ENCODE measurements at places on chromosomes 12 and 14.

DNA sequence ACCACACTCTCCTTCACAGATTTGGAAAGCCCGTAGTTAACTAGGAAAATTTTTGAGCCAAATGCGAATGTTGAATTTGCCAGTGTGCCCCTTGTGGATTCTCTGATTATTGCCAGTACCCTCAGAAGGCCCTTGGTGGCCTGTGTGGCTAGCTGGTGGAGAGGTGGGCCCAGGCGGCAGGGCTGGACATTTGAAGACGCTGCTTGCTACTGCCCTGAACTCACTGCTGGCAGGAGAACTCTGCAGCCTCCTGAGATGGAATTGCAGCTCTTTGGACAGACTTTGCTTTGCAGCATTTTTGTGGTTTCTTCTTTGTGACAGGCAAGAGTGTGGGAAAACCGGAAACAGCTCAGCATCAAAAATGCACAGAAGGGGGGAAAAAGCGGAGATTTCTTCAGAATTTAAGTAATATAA is 97.6 kb downstream of the TGFB3 start:
- DNase-seq: peak; percentile 86

GRCh38 chr12:93247313-93247991 is 130.3 kb upstream of the NUDT4 start:
- peak; percentile 36 for DNase-seq

DNA sequence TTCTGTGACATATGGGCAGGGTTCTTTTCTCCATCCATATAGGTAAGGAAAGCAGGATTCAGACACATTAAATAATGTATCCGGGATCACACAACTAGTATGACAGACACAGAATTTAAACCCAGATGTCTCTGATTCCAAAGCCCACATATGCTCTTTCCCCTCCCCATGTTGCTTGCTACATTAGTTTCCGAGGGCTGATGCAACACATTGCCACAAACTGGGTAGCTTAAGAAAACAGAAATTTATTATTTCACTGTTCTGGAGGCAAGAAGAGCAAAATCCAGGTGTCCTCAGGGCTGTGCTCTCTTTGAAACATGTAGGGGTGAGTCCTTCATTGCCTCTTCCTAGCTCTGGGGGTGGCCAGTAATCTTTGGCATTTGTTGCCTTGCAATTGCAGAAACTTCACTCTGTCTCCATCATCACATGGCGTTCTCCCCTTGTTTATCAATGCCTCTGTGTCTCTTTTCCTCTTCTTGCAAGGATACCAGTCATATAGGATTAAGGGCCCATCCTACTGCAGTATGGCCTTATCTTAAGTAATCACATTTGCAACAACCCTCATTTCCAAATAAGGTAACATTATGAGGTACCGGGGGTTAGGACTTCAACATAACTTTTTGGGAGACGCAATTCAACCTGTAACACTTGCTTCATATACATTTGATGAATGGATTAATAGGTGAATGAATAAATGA is 83.0 kb upstream of the CCND2 start:
- DNase-seq: no peak

GRCh38 chr14:101318271-101318670 is 243.0 kb upstream of the DIO3 start:
- no peak for DNase-seq

GRCh38 chr12:7948589-7949260 is 12.7 kb upstream of the SLC2A3 start:
- no peak for DNase-seq

- no peak for DNase-seq
These were observed 53.7 kb upstream of the DYRK2 start for GRCh38 chr12:67594888-67595287.

DNA sequence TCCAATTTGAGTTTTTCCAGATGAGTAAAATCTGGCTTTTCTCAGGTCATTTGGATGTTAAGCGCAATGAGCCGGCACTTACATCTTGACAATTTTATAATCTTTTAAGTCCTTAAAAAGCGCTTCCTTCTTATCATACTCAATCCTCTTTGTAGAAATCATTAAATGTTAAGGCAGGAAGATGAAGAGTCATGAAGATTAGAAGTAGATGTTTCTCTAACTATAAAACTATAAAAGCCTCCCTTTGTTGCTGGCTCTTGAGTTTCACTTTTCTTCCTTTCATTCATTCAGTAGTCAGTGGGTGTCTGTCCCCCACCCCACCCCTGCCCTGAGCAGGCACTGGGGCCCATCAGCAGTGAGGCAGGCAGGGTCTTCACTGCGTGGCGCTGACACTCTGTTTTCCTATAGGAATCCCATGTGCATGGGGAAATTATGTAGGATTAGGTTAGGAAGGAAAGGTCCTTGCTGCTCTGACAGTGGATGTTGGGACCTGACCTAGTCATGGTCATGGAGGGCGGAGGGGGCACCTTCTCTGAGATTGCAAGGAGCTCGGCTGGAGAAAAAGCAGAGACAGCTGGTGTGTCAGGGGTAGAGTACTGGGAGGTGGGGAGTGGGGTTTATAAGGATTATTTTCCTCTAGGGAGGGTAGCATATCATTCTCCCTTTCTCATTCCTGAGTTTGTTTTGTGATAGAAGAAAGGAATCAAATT is 65.8 kb downstream of the CCDC92 start:
- no peak for DNase-seq

GRCh38 chr14:85528080-85528896 is 1.7 kb upstream of the FLRT2 start:
- DNase-seq: peak; percentile 90

DNA sequence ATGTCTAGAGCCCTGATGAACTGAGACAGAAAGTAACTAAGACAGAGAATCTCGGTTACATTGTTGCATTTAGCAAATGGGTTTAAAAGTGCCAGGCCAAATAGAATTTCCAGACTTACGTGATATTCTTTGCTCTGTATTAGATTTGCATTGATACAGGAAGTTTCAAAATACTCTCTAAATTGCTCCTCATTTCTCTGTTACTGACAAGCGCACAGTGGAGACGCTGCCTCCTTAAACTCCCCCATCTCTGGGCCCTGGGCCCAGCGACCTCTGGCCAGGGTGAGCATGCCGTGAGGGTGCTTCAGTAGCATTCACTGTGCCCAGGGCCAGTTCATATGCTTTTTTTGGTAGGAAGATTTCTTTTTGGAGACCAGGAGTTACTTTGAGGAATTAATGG is 22.9 kb upstream of the EVL start:
- no peak for DNase-seq

DNA sequence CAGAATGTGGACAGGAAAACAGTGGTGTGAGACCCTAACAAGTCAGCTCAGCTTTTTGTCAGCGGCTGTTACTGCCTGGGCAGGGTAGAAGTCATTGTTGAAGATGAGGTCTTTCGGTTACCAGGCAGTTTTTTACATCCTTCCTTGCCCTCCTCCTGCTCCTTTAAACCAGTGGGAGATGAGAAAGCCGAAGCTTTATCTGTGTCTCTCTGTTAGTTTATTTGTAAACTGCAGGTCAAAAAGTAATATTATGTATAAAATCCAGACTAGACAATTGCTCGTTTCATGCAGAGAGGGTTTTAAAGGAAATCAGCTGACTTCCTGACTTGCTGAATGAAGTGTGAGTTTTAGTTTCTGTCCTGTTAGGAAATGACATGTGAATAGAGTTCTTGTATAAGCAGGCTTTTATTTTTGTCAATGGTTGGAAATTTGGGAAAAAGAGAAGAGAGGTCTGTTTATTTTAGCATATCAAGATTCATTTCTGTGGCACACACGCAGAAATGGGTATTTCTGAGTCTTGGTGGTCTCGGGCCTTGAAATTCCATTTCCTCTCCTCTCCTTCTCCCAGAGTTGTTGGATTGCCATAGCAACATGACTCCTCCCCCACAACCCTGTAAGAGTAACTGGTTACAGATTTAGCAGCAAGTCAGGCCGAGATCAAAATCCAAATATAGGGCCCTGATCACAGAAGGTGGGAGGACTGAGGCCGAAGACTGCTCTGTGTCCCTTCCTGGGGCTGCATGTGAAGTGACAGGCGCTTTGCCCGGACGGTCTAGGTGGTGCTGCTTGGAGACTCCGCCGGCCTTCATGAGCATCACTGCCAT is 60.8 kb downstream of the SAMD4A start:
- peak; percentile 69 for DNase-seq

DNA sequence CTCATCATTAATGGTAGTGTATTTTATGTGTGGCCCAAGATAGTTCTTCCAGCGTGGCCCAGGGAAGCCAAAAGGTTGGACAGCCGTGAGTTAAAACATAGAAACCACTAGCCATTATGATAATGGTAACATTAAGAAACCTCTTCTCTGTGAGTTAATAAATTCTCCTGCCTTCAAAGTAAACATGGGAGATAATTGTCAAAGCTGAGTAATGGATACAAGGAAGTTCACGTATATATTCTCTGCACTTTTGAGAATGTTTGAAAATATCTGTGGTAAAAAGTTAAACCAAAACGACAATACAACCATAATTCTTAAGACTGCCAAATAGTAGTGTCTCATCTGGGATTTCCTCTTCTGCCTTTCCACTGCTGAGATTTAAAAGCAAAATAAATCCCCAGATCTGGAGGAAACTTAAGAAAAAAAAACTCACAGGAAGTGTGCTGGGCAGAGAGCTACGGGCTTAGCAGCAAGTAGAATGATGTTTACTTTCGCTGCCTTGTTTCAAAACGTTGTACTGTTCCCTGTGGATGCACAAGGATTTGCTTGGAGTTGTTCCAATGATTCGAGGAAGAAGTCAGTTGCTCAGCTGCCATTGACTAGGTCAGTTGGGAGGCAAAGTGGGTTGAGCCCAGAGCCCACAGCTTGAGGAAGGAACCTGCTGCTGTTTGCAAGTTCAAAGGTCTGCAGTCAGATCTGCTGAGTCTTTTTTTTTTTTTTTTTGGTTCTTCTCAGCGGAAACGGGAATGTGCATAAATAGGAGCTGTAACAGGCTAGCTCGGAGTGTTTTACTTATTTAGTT is 1.7 kb downstream of the TPCN1 start:
- DNase-seq: peak; percentile 92

- DNase-seq: no peak
These were observed 25.0 kb downstream of the IFT81 start for GRCh38 chr12:110149086-110149660.

DNA sequence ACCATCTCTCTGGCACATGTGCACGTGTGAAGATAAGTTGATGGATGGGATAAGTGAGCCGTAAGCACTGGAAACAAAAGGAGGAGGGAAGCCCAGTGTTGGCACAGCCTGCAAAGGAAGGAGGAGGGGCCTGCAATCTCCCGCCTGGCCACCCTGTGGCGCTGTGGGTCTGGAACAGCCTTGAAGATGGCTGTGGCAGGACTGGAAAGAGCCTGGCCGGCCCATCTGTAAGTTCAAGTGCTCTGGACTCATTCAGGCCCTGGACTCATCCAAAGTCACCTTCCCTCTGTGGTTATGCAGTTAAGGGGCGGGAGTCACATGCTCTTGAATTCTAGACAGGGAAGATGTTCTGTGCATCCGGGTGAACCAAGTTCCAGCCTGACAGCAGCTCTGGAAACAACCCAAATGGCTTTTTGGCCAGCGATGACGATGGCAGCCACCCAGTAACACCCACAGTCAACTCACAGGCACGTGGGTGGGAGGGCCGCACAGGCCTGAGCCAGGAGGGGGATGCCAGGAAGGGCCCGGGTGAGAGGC is 50.4 kb downstream of the CHGA start:
- peak; percentile 53 for DNase-seq

DNA sequence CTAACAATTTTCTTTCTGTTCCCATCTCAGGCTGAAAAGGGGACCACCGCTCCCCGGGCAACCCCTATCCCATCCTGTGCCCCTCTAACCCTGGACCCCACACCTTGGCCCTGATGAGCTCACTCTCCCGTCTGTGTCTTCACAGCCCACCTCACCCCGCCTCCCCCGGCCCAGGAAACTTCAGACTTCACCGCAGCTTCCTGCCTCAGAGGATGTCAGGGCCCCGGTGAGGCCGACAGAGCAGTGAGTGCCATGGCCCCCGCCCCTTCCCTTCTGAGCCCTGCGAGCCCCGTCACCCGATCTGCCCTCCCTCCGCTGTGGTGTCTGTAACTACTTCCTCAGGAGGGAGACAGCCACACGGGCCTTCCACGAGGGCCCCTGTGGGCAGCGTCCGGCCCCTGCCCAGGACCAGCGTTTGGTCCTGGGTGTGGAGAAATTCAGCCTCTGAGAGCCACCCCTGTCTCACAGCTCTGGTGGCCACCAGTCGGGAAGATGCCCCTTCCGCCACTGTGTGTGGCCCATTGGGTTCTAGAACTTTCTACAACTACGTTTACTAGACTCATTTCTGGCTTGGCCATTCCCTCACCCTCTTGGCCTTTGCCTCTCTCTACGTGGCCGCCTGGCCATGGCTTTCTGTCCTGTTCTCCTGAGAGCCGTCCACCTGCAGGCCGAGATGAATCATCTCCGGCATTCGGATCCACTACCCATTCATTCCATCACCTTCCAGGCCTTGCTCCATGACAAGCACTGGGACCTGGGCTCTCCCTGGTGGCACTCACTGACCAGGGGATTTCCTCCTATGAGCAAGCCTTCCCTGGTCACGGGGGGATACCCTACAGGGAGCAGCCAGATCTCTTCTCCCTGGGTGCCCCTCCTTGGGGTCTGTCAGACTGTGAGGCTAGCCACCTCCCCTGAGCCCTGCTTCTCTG is 3.4 kb downstream of the RHOF start:
- DNase-seq: peak; percentile 34

GRCh38 chr14:41362139-41362538 is 244.5 kb upstream of the LRFN5 start:
- no peak for DNase-seq

- peak; percentile 42 for DNase-seq
These were observed 51.1 kb downstream of the HSPB8 start for GRCh38 chr12:119229837-119230236.

DNA sequence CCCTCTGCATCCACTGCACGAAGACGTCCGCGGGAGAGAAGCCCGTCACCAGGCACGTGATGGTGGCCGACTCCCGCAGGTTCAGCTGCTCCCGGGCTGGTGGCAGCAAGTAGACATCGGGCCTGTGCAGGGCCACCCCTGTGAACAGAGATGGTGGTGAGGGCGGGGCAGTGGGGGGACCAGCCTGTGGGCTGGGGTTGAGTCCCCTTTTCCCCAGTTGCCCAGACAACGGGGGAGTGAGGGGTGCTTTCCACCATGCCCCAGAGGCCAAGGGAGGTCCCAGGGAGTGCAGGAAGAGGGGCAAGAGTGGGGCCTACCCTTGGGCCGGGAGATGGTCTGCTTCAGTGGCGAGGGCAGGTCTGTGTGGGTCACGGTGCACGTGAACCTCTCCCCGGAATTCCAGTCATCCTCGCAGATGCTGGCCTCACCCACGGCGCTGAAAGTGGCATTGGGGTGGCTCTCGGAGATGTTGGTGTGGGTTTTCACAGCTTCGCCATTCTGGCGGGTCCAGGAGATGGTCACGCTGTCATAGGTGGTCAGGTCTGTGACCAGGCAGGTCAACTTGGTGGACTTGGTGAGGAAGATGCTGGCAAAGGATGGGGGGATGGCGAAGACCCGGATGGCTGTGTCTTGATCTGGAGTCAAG is 328.3 kb downstream of the TMEM121 start:
- no peak for DNase-seq
